ENCODE measurements at places on chromosomes 3 and 15. TPM values are rescaled to one million over a fixed set of nuclear protein-coding genes. Genes with fewer than 3 reads are reported as not detected.

CFAP91 gene
- total RNA-seq, result 0.53 TPM

GPR15 gene
- not detected for total RNA-seq

PARP15 gene
- total RNA-seq, result not detected

PPP2R3A gene
- total RNA-seq, result 31.3 TPM

GRCh38 chr15:63918901-63919348, 85.2 kb upstream of the HERC1 start:
- H3K27ac ChIP-seq, result no peak overlapping the region
- no peaks in the 10 kb centered on the region for H3K27me3 ChIP-seq
- no peaks in the 10 kb centered on the region for H3K36me3 ChIP-seq
- no peak overlapping the region for H3K4me3 ChIP-seq
- DNase-seq, result no peak
- H3K4me1 ChIP-seq, result peaks cover 14% of the 10 kb centered on the region

DNA sequence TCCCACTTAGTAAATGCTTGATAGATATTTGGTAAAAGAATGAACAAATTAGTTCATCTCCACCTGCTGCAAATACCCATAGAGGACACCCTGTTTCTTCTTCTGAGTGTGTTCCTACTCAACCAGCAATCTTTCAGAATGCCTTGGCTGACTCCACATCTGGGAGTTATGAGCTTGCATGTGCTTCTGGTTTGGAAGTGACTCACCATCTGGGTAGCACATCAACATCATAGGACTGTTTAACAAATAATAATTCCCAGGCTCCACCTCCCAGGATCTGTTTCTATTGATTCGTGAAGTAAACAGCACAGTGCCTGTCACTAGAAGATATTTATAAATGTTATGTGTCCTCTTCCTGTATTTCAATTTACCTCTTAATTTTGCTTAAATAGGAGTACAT, 580.1 kb downstream of the ROBO2 start:
- H3K27ac ChIP-seq, result no peak overlapping the region
- no peak overlapping the region for H3K4me3 ChIP-seq
- no peaks in the 10 kb centered on the region for H3K36me3 ChIP-seq
- no peaks in the 10 kb centered on the region for H3K4me1 ChIP-seq
- DNase-seq, result no peak

- no peak overlapping the region for H3K4me3 ChIP-seq
- H3K27ac ChIP-seq, result no peak overlapping the region
- no peaks in the 10 kb centered on the region for H3K4me1 ChIP-seq
- DNase-seq, result no peak
- no peaks in the 10 kb centered on the region for H3K36me3 ChIP-seq
- no peaks in the 10 kb centered on the region for H3K27me3 ChIP-seq
Measured at GRCh38 chr3:188034989-188035388, 119.0 kb upstream of the LPP start.

DNA sequence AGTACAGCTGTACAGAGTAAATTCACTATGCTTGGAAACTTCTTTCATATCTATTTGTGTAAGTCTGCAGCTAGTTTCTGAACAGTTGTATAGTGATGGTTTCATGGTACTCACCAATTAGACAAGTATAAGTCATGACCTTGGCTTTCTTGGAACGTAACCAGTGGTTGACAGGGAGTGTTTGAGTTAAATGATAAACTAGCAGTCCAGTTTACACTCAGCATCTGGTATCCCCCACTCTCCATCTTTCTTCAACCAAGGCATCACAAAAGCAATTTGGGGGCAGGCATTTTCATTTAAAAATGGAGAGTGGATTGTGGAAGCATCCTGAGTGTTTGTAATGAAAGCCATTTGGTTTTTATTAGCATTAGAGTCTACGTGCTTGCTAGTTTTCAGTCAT, 26.0 kb downstream of the MME start:
- no peaks in the 10 kb centered on the region for H3K4me1 ChIP-seq
- no peak for DNase-seq
- no peak overlapping the region for H3K4me3 ChIP-seq
- no peaks in the 10 kb centered on the region for H3K36me3 ChIP-seq

GRCh38 chr15:66679657-66680108, 22.4 kb upstream of the SMAD6 start:
- peak overlapping the region; percentile 97 for H3K27ac ChIP-seq
- no peaks in the 10 kb centered on the region for H3K36me3 ChIP-seq
- no peaks in the 10 kb centered on the region for H3K27me3 ChIP-seq
- H3K4me3 ChIP-seq, result no peak overlapping the region

DNA sequence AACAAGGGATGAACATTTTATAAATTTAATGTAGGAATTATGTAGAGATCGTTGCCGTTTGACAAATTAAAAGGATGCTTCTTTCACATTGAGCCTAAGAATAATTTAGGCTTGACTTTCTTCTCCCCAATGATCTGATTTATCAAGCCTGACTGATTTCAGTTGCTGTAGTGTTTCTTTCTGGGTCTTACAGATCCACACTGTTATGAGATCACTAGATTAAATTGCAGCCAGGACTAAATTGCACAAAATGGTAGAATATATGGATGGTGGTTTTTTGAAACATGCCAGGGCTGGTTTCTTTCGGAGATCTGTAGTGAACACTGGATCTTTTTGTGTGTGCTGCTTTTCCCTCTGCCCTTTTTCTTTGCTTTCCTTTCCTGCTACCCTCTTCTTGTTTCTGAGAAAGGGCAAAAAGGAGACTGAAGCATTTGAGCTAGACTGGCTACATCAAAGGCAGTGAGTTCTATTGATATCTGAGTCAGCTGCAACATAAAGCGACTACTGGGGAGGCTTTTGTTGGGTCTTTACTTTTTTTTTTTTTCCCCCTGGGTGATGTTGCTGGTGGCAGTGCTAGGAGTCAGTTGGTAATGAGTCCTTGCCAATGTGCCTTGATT, 83.0 kb downstream of the AKAP13 start:
- no peaks in the 10 kb centered on the region for H3K27me3 ChIP-seq
- H3K4me3 ChIP-seq, result no peak overlapping the region
- no peaks in the 10 kb centered on the region for H3K36me3 ChIP-seq
- no peak for DNase-seq

DNA sequence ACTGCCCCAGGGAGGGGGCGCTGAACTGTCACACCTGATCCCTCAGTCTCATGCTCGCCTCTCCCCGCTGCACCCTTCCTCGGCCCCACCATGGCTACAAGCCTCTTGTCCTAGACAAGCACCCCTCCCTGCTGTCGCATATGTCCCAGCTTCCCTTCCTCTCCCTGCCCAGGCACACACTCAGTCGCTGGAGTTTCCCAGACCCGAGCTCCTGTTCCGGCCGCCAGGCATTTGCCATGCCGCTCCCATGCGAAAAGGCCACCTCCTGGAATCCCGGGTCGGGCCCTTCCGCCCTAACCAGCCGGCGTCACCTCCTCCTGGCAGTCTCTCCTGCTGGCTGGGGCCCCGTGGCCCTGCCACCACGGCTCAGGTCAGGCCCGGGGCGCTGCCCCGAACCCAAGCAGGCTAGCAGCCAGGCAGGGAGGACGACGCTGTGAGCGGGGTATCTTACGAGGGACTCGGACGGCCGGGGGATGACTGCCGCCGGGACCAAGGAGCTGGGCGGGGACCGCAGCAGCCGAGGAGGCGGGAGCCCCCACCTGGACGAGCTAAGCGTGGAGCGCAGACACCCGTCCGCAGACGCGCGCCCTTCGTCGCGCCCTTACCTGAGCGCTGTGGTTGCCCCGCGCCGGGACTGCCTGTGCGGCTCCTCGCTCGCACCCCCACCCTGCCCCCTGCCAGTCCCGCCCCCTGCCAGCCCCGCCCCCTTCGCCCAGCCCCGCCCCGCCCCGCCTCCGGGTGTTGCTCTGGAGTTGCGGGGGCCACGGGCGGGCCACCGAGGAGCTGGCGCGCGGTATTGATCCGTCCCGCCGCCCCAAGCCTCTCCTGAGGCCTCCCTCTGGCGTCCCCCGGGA, at the start of gene ALS2CL:
TSS of gene ALS2CL (minus strand) at position 642 of the 854 bp plus-strand sequence. CDS start 4,239 bp downstream, outside the sequence.
- H3K27me3 ChIP-seq, result peaks cover 3% of the 10 kb centered on the region
- H3K27ac ChIP-seq, result no peak within 1 kb of the TSS
- DNase-seq, result peak; percentile 65
- peaks cover 18% of the 10 kb centered on the region for H3K4me1 ChIP-seq
- no peaks in the 10 kb centered on the region for H3K36me3 ChIP-seq

DNA sequence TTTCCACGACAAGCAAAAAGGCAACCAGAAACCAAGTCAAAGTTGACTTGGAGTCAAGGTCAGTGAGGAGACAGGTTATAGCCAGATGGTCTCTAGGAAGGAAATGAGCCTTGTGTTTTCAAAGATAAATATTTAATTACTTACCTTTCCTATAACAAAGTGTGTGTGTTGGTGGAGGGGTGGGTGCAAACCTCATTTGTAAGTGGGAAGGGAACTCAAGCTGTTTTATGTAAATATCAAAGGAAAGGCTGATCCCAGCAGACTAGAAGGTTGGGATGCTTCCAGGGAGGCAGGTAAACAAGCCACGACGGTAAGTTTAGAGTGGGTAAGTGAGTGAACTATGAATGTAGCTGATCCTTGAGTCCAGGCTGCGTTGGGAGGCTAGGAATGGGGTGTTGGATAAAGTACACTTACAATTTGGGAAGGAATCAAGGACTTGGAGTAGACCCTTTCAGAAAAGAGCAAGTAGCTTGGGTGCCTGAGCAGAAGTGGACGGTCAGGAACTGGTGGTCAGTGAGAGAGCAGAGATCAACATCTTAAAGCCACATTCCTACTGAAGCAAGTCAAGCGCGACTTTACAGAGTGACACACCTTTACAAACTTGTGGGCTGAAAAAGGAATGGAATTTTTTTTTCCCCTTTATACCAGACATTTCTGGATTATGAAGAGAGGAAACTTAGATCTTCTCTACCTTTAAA, 82.0 kb upstream of the TBL1XR1 start:
- H3K4me1 ChIP-seq, result peaks cover 4% of the 10 kb centered on the region
- H3K27me3 ChIP-seq, result no peaks in the 10 kb centered on the region
- H3K4me3 ChIP-seq, result no peak overlapping the region
- H3K36me3 ChIP-seq, result no peaks in the 10 kb centered on the region
- DNase-seq, result no peak

DNA sequence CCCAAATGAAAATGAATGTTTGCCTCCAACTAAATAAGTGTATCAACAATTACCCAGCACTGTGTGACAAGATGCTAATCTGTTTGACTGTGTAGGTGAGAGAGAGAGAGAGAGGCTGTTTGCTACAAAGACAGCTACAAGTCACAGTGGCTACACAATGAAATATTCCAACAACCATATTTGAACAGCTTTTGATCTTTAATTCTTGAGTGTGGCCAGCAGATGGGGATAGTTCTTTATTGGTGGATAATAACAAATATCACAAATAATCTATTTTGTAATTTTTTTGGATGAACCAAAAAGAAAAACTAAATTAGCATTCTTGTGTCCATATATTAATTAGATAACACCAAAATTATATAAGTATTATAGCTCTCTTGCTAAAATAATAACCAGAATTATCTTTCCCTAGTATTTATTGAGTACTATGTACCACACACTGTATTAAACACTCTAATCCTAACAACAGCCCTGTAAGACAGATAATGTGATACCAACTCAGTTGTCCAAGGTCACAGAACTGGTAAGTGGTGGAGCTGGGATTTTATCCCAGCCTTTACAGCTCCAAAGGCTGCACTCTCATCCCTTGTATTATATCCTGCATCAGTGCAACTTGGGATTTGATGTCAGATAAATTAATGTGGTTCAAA, 61.9 kb upstream of the C3orf80 start:
- H3K4me3 ChIP-seq, result no peak overlapping the region
- no peaks in the 10 kb centered on the region for H3K36me3 ChIP-seq
- peak; percentile 34 for DNase-seq

GRCh38 chr3:108512671-108513070, 2.3 kb upstream of the MYH15 start:
- H3K4me1 ChIP-seq, result peaks cover 5% of the 10 kb centered on the region
- no peak for DNase-seq
- no peaks in the 10 kb centered on the region for H3K36me3 ChIP-seq
- no peak overlapping the region for H3K27ac ChIP-seq
- no peak overlapping the region for H3K4me3 ChIP-seq

- H3K27ac ChIP-seq, result no peak overlapping the region
- no peaks in the 10 kb centered on the region for H3K36me3 ChIP-seq
- no peaks in the 10 kb centered on the region for H3K27me3 ChIP-seq
- no peak overlapping the region for H3K4me3 ChIP-seq
- H3K4me1 ChIP-seq, result peaks cover 14% of the 10 kb centered on the region
- DNase-seq, result no peak
Measured at GRCh38 chr3:74303711-74304110, 310.7 kb downstream of the CNTN3 start.

DNA sequence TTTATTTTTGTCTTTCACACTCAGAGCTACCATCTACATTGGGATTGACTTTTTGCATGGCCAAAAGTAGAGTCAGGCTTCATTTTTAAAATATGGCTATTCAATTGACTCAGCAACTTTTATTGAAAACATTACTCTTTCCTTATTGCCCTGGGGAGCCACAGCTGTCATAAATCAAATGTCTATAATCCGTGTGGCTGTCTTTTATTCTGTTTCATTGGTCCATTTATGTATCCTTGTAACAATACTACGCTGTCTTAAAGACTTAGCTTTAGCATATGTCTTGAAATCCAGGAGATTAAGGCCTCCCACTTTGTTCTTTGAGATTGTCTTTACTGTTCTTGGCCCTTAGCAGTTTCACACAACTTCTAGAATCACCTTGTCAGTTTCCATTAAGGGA, 55.2 kb downstream of the CEMIP start:
- H3K27me3 ChIP-seq, result no peaks in the 10 kb centered on the region
- DNase-seq, result no peak
- no peaks in the 10 kb centered on the region for H3K4me1 ChIP-seq
- no peak overlapping the region for H3K4me3 ChIP-seq
- H3K27ac ChIP-seq, result no peak overlapping the region
- H3K36me3 ChIP-seq, result no peaks in the 10 kb centered on the region

DNA sequence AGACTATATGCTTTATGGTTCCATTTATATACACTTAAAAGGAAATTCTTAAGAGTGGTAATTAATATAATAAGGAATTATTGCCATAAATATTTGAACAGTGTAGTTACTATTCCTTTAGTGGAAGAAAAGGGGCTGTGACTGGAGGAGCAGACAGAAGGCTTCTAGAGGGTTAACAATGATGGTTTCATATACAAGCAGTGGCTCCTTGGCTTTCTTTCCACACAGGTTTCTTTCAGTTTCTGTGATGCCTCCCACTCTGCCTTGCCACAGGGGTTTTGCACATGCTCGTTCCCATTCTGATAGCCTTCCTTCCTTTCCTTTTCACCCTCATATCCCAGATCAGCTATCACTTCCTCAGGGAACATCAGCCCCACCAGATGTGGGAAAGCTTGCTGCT, 108.8 kb upstream of the LYSMD4 start:
- DNase-seq, result no peak
- H3K4me3 ChIP-seq, result no peak overlapping the region
- H3K4me1 ChIP-seq, result no peaks in the 10 kb centered on the region

DNA sequence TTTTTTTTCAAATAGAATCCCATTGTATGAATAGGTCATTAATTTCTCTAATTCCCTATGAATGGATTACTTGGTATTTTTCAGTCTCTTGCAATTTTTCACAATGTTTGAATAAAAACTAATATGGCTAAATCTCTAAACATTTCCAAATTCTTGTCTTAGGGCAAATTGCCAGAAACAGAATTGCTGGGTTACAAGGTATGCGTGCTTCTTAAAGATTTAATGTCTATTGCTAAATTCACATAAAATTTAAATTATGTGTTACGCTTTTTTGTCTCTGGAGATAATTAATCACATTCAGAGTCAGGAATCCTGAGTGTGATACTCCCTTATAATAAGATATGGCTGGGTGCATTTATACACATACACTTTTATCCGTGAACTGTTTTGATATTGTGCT, 264.5 kb upstream of the TBL1XR1 start:
- no peaks in the 10 kb centered on the region for H3K27me3 ChIP-seq
- no peak overlapping the region for H3K4me3 ChIP-seq
- H3K27ac ChIP-seq, result no peak overlapping the region
- no peak for DNase-seq
- H3K36me3 ChIP-seq, result no peaks in the 10 kb centered on the region

GRCh38 chr3:40325465-40325864, 16.0 kb downstream of the EIF1B start:
- no peaks in the 10 kb centered on the region for H3K36me3 ChIP-seq
- H3K27me3 ChIP-seq, result no peaks in the 10 kb centered on the region
- peaks cover 3% of the 10 kb centered on the region for H3K4me1 ChIP-seq
- H3K4me3 ChIP-seq, result no peak overlapping the region
- H3K27ac ChIP-seq, result no peak overlapping the region
